ENCODE measurements at places on chromosomes 4 and X. TPM values are rescaled to one million over a fixed set of nuclear protein-coding genes. Genes with fewer than 3 reads are reported as not detected.

DNA sequence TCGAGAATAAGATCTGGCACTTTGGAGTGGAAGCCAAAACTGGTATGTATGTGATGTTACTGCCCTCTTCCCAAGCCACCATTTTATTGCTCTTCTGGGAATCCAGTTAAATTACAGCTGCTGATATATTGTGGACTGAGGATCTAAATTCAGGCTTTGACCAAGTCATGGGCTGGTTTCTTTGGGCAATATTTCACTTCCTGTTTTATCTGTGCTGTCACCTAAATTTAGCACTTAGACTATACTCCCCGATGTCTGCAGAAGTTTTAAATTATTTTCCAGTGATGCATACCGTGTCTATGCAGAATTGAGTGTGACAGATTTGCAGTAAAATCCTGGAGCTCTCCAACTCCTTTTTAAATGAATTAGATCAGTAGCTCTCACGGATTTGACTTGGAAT is 100.0 kb downstream of the TEX13A start:
- H3K4me3 ChIP-seq: no peak overlapping the region
- H3K27me3 ChIP-seq: no peaks in the 10 kb centered on the region
- no peak overlapping the region for H3K27ac ChIP-seq
- no peaks in the 10 kb centered on the region for H3K4me1 ChIP-seq

- no peak overlapping the region for H3K4me3 ChIP-seq
- H3K27ac ChIP-seq: no peak overlapping the region
- H3K27me3 ChIP-seq: no peaks in the 10 kb centered on the region
- no peaks in the 10 kb centered on the region for H3K4me1 ChIP-seq
These were observed 2.4 kb upstream of the GPR82 start for GRCh38 chrX:41721590-41721989.

- H3K4me1 ChIP-seq: no peaks in the 10 kb centered on the region
- H3K27me3 ChIP-seq: no peaks in the 10 kb centered on the region
- no peak for DNase-seq
- H3K4me3 ChIP-seq: no peak overlapping the region
These were observed 25.0 kb downstream of the CPZ start for GRCh38 chr4:8617486-8618040.

DNA sequence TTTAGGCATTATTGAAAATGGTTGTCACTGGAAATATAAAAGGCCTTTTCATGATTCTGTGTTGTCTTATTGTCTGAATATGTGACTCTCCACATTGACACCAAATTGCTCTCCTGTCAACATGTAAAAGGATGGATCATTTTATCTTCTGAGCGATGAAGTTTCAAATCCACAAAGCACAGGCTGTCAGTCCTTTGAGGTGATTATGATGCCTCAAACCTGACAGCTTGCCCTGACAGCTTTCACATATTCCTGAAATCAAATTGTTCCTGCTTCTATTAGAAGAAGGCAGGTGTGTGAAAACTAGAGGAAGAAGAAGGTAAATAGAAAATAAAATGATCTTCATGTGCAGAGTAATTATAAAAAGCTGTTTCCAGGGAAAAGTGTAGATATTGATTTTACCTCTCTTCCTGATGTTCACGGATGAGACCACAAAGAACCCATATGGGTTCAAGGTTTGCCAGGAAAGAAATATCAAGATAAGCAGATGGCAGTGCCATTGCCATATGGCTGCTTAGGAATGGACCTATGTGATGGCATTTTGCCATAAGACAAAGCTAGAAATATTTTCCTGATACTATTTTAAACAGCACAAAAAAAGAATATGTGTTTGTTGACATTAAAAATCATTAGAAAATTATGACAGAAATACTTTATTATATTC is 1006.3 kb upstream of the AGA start:
- H3K27me3 ChIP-seq: no peaks in the 10 kb centered on the region
- H3K4me1 ChIP-seq: no peaks in the 10 kb centered on the region
- no peak for DNase-seq
- H3K27ac ChIP-seq: no peak overlapping the region

- no peak overlapping the region for H3K27ac ChIP-seq
- H3K36me3 ChIP-seq: no peaks in the 10 kb centered on the region
- no peak for DNase-seq
- no peaks in the 10 kb centered on the region for H3K4me1 ChIP-seq
These were observed 61.7 kb upstream of the DDX60 start for GRCh38 chr4:168380290-168380689.

DNA sequence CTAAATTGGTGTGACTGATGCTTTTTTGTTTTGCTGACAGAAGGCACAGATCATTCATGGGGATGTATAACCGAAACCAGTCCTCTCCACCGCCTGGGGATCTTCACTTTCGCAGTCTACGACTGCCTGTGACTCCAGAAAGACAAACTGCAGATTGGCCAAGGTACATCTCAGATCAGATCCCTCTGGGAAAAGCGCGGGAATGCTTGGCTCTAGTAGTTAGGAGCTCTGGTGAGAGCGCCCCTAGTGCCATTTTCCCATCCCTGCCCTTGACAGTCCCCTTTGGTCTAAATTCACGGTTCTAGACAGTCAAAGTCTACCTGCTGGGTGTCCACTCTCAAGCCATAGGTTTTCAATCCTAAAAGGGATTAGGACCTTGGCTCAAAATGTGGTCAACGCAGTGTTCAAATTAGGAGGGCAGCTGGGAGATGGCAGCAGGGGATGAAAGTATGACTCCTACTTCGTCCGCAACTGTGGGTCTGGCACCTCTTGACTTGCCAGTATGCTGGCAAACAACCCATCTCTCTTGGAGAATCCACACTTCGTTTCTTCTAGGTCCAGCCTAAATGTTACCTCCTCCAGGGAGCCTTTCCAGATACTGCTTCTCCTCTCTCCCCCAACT is 6.9 kb upstream of the HAND2 start:
- peak; percentile 39 for DNase-seq
- no peaks in the 10 kb centered on the region for H3K36me3 ChIP-seq
- H3K4me1 ChIP-seq: no peaks in the 10 kb centered on the region

- H3K4me3 ChIP-seq: no peak overlapping the region
- no peaks in the 10 kb centered on the region for H3K36me3 ChIP-seq
- no peaks in the 10 kb centered on the region for H3K4me1 ChIP-seq
- DNase-seq: no peak
- no peaks in the 10 kb centered on the region for H3K27me3 ChIP-seq
- H3K27ac ChIP-seq: no peak overlapping the region
These were observed 51.7 kb downstream of the METTL14 start for GRCh38 chr4:118736900-118737299.

Gene CTAG1A
- not detected for total RNA-seq

DNA sequence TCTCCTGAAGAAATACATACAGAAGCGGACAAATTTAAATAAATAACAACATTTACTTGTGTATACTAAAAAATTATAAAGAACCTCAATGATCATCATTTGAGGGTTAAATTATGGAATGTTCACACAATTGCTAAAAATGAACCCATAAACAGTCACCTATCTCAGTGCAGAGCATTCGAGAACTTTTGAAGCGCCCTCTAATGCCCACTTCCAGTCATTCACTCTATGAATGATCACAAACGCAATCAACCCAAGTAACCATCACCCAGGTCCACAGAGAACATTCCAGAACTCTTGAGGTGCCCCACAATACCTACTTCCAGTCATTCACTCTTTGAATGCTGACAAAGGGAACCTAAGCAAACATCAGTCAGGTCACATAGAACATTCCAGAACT is 103.5 kb upstream of the PLAC1 start:
- no peak overlapping the region for H3K27ac ChIP-seq
- no peaks in the 10 kb centered on the region for H3K4me1 ChIP-seq
- no peak overlapping the region for H3K4me3 ChIP-seq
- DNase-seq: no peak
- H3K27me3 ChIP-seq: no peaks in the 10 kb centered on the region
- H3K36me3 ChIP-seq: no peaks in the 10 kb centered on the region

All from uterus (tissue), 4 donors.